ENCODE measurements at places on chromosomes 1 and 21. TPM values are rescaled to one million over a fixed set of nuclear protein-coding genes. Genes with fewer than 3 reads are reported as not detected.
A peak's percentile ranks its signal among the peaks of the same experiment; 100 is the strongest.

KIF26B gene
- 5.9 TPM for total RNA-seq

WNT9A gene
- total RNA-seq, result 3.7 TPM

- H3K4me1 ChIP-seq, result no peaks in the 10 kb centered on the region
- no peaks in the 10 kb centered on the region for H3K27me3 ChIP-seq
- no peak overlapping the region for H3K4me3 ChIP-seq
- no peaks in the 10 kb centered on the region for H3K36me3 ChIP-seq
Measured at GRCh38 chr1:193462629-193463320, 276.4 kb upstream of the B3GALT2 start.

GABRD gene
- total RNA-seq, result not detected

MCL1 gene
- 225 TPM for total RNA-seq

DNA sequence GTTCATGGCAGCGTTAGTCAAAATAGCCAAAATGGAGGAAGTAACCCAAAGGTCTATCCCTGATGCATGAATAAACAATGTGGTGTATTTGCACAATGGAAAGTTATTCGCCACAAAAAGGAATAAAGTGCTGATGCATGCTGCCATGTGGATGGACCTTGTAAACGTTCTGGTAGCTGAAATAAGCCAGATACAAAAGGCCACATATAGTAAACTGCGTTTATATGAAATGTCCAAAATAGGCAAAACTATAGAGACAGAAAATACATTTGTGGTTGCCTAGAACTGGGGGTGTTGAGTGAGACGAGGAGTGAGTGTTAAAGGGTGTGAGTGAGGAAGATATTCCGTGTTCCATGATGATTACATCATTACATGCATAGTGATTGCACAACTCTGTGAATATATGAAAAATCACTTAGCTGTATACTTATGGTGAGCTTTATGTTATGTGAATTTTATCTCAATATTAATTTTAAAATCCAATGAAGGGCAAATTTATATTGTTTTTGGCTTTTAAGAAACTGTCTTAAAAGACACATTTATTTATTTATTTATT, 321.3 kb downstream of the KIF26B start:
- H3K4me3 ChIP-seq, result no peak overlapping the region
- H3K4me1 ChIP-seq, result peaks cover 4% of the 10 kb centered on the region
- no peaks in the 10 kb centered on the region for H3K36me3 ChIP-seq
- DNase-seq, result no peak
- no peak overlapping the region for H3K27ac ChIP-seq

DNA sequence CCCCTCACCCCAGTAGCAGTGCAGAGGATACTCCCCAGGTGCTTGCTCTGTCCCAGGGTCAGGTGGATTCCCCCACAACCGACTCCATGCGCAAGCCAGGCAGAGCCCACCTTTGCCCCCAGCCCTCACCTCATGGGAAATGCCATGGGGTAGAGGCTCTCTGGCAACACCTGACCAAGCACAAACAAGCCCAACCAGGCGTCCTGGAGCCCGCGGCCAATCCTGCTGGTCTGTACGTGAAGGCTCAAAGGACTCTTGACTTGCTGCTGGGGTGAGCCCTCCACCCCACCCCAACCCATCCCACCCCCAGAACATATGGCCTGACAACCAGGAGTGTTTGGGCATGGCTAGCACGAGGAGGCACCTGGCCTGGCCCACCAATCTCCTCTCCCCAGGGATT, 1.8 kb downstream of the ADGRB2 start:
- H3K27me3 ChIP-seq, result no peaks in the 10 kb centered on the region
- no peaks in the 10 kb centered on the region for H3K36me3 ChIP-seq
- no peak for DNase-seq
- H3K4me1 ChIP-seq, result peaks cover 48% of the 10 kb centered on the region
- no peak overlapping the region for H3K27ac ChIP-seq

SPATC1L gene
- total RNA-seq, result 4.3 TPM

DNA sequence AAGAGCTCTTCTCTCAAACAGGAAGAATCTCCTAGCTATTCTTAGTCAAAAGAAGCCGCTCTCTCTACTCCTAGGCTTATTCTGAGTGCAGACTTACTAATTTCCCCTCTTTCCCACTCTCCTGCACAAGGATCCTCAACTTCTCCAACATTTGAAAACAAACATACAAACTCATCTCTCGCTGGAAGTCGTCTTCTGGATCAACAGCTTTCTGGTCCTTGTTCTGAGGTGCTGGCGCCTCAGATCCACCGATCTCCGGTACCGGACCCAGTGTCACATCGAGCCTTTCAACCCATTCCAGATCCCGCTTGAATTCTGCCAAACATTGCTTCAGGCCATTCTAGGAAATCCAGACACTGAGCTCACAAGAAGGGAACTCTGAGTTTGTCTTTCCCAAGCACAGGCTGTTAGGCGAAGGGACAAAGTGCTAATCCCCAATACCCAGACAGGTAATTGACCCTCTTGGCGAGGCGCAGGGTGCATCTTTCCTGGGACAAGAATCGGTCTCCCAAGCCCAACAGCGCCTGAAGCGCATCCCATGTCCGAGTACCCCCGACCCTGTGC, 696 bp downstream of the EBNA1BP2 start:
- peaks cover 51% of the 10 kb centered on the region for H3K36me3 ChIP-seq
- no peak for DNase-seq
- H3K27ac ChIP-seq, result peak overlapping the region; percentile 48
- H3K4me1 ChIP-seq, result peaks cover 4% of the 10 kb centered on the region
- H3K4me3 ChIP-seq, result peak overlapping the region; percentile 66

DNA sequence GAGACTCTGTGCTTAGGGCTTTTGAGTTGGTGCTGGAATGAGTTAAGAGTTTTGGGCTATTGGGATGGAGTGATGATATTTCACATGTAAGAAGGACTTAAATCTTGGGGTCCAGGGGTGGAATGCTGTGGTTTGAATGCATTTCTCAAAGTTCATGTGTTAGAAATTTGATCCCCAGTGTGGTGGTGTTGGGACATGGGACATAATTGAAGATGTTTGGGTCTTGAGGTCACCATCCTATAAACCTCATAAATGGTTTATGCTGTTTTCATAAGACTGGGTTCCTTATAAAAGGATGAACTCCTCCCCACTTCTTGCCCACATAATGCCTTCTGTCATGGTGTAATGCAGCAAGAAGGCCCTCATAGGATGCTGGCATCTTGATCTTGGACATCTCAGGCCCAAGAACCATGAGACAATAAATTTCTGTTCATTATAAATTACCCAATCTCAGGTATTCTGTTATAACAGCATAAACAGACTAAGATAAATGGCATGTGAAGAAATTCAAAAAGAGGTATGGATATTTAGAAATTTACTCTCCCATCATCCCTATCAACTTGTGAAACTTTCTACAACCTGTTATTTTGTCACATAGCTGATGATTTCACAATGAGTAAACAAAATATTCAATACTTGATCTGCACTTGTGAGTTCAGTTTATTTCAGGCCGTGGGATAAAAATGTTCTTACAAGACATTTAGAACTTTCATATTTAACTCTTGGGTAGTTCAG, 48.0 kb upstream of the NEK7 start:
- no peak overlapping the region for H3K4me3 ChIP-seq
- no peak for DNase-seq
- H3K4me1 ChIP-seq, result no peaks in the 10 kb centered on the region
- no peaks in the 10 kb centered on the region for H3K27me3 ChIP-seq
- H3K27ac ChIP-seq, result no peak overlapping the region

DNA sequence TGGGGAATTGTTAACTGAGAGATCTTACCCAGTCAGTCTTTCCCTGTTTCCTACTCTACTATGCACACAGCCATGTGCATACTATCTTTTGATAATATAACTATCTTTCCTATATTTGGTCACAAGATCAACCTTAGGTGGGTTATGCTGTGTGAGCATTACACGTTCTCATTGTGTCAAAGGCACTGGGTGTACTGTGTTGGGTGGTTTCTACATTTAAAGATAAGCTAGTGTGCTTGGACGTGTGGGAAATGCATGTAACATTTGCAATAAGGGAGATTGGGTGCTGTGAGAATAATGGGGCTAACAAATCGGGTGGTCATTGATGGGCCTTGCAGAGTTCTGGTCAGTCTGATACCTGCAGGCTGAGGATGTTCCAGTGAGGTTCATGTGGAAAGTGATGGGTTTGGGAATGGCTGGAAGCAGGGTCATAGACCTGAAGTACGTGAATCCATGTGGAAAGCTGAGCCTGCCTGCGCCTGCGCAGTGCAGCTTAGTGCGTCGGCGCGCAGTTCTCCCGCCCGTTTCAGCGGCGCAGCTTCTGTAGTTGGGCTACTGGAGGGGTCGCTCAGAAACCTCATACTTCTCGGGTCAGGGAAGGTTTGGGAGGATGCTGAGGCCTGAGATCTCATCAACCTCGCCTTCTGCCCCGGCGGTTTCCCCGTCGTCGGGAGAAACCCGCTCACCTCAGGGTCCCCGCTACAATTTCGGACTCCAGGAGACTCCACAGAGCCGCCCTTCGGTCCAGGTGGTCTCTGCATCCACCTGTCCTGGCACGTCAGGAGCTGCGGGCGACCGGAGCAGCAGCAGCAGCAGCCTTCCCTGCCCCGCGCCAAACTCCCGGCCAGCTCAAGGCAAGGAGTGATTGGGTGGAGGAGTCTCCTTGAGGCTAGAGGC, at the start of gene MSH4:
TSS of gene MSH4 (plus strand) at position 507 of the 897 bp plus-strand sequence. CDS start at position 611, 104 bp downstream.
- H3K4me3 ChIP-seq, result no peak within 1 kb of the TSS
- no peak for DNase-seq

GRCh38 chr1:38084700-38085099, 38.1 kb upstream of the POU3F1 start:
- H3K36me3 ChIP-seq, result no peaks in the 10 kb centered on the region
- no peak for DNase-seq
- H3K4me3 ChIP-seq, result no peak overlapping the region
- H3K27me3 ChIP-seq, result no peaks in the 10 kb centered on the region
- no peaks in the 10 kb centered on the region for H3K4me1 ChIP-seq

GRCh38 chr1:7284839-7285435, 486.2 kb upstream of the VAMP3 start:
- no peaks in the 10 kb centered on the region for H3K27me3 ChIP-seq
- no peak overlapping the region for H3K4me3 ChIP-seq
- H3K36me3 ChIP-seq, result no peaks in the 10 kb centered on the region
- H3K4me1 ChIP-seq, result peaks cover 6% of the 10 kb centered on the region
- DNase-seq, result no peak

- H3K27me3 ChIP-seq, result no peaks in the 10 kb centered on the region
- no peak overlapping the region for H3K27ac ChIP-seq
- H3K4me1 ChIP-seq, result no peaks in the 10 kb centered on the region
- H3K4me3 ChIP-seq, result no peak overlapping the region
Measured at GRCh38 chr1:200558866-200559459, 61.6 kb downstream of the KIF14 start.

DNA sequence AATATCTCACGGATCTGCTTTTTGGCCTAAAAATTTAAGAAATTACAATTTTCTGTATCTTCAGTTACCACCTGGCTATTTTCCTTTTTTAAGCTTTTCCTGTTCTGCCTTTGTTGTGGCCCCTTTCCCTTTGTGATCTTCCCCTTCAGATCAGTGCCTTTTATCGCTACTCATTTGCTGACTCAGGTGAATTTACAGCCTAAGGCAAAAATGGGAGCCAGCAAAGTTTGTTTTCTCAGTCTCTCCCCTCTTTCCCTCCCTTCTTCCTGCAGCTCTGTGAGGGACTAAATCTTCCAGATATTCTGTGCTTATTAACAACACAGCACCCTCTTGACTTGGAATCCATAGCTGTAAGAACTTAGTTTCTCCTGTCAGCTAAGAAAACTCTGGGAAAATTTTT, 5.3 kb upstream of the PRRC2C start:
- DNase-seq, result no peak
- no peak overlapping the region for H3K4me3 ChIP-seq
- no peak overlapping the region for H3K27ac ChIP-seq
- H3K36me3 ChIP-seq, result no peaks in the 10 kb centered on the region
- no peaks in the 10 kb centered on the region for H3K27me3 ChIP-seq
- no peaks in the 10 kb centered on the region for H3K4me1 ChIP-seq

DNA sequence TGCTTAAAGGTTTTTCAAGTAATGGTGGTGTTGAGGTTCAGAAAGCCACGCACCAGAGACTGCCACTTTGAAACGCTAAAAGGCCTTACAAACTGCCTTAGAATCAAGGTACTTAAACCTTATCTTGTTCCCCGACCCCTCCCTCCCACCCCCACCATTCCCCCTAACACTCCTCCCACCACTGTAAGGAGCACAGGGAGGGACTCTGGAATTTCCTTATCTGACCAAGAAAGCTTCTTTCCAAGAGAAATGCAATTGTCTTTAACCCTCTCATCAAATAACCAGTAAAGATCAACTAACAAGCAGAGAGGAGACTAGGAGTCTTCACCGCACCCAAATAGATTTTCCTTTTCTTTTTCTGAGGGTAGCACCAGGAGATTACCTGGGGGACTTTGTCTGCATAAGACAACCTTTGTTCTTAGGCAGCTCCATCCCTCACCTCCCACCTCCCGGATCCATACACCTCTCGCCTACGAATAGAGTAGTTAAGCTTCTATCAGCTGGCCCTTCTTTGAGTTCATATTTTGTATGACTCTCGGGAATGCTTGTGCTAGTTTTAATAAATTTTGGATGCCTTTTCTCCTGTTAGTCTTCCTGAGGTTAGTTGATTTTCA, 137.7 kb upstream of the ADGRL2 start:
- no peaks in the 10 kb centered on the region for H3K27me3 ChIP-seq
- H3K4me3 ChIP-seq, result no peak overlapping the region
- H3K27ac ChIP-seq, result no peak overlapping the region
- H3K4me1 ChIP-seq, result no peaks in the 10 kb centered on the region

- no peaks in the 10 kb centered on the region for H3K27me3 ChIP-seq
- H3K36me3 ChIP-seq, result no peaks in the 10 kb centered on the region
- H3K4me1 ChIP-seq, result peaks cover 4% of the 10 kb centered on the region
- peak; percentile 57 for DNase-seq
Measured at GRCh38 chr1:228500901-228501871, 14.0 kb downstream of the RNF187 start.

DNA sequence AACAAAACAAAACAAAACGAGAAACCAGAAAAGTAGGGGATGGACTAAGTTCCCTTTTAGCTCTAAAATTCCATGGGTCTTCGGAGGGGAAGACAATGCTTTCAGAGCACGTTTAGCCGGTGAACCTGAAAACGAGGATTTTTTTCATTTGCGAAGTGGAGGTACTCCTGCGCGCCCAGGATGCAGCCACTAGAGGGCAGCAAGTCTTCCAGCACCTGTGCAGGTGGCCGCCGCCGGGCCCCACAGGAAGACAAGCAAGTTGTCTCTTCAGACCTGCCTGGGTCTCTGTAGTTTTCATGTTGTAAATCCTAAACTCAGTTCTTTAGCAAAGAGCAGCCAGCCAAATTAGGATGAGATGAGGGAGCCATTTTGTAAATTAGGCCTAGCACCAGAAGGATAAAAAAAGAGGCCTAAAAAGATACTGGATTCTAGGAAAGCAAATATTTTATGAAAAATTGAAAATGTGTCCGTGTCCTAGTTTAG, 17.7 kb upstream of the SNX27 start:
- H3K4me3 ChIP-seq, result no peak overlapping the region
- peak; percentile 67 for DNase-seq
- no peaks in the 10 kb centered on the region for H3K36me3 ChIP-seq
- no peak overlapping the region for H3K27ac ChIP-seq
- no peaks in the 10 kb centered on the region for H3K27me3 ChIP-seq
- H3K4me1 ChIP-seq, result no peaks in the 10 kb centered on the region

- H3K27me3 ChIP-seq, result peaks cover 54% of the 10 kb centered on the region
- no peak within 1 kb of the TSS for H3K27ac ChIP-seq
- H3K4me3 ChIP-seq, result peak within 1 kb of the TSS; percentile 47
- no peaks in the 10 kb centered on the region for H3K36me3 ChIP-seq
Measured at GRCh38 chr21:36698981-36699545, at the start of gene SIM2. SIM2 (plus strand) TSS chr21:36699115; CDS start chr21:36699747, 632 bp downstream.

- no peaks in the 10 kb centered on the region for H3K4me1 ChIP-seq
- no peak overlapping the region for H3K27ac ChIP-seq
- H3K36me3 ChIP-seq, result no peaks in the 10 kb centered on the region
- no peaks in the 10 kb centered on the region for H3K27me3 ChIP-seq
Measured at GRCh38 chr1:121418369-121419049, 233.7 kb downstream of the SRGAP2C start.

Data from SJSA1 (cell line).